H54 (cell line): ENCODE measurements at places on chromosomes 5 and 9.

- no peak for DNase-seq
Observed at GRCh38 chr5:102853680-102854079, 98.6 kb downstream of the PAM start.

- DNase-seq, result no peak
Observed at GRCh38 chr9:101201630-101202029, 173.1 kb downstream of the PLPPR1 start.

- peak; percentile 50 for DNase-seq
Observed at GRCh38 chr9:135144581-135145170, 57.2 kb downstream of the OLFM1 start.

GRCh38 chr9:129964901-129965734 lies 77.9 kb downstream of the FNBP1 start:
- DNase-seq, result no peak

GRCh38 chr5:134873494-134873893 lies 677 bp upstream of the TXNDC15 start:
- DNase-seq, result no peak
